Stimulated activated CD4-positive, alpha-beta T cell treated with anti-CD3 and anti-CD28 coated beads, Interleukin-15, amount 100 ng/mL, for 1 hour (primary cell): ENCODE measurements at places on chromosomes 16 and 17.

GRCh38 chr17:77929871-77930436 lies 28.5 kb upstream of the TNRC6C start:
- DNase-seq, result no peak

DNA sequence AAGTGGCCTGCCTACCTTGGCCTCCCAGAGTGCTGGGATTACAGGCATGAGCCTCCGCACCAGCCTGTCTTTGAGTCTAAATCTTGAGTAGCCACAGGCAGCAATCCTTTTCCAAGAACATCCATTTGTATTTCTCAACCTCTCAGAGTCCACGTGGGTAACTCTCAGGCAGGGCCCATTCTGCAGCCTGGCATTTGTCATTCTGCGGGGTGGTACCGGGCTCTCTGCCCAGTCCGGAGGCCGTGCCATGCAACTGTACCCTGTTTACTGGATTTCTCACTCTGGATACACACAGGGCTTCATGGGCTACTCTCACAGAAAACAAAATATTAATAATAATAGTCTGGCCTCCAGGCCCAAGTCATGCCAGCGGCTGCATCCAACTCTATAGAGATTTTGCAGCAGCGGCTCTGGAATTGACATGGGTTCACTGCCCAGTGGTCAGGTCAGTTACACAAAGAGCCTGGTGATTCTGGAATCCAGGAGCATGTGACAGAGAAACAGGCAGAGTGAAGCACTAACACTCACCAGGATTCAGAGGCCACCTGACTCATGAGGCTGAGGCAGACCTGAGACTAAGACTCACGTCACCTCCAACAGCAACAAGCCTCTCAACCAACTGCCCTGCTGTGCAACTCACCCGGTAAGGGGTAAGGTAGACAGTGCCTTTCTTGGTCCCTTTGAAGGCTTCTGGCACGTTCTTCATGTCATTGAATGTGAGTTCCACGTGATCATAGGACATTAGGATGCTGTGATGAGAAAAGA lies 4.0 kb downstream of the WBP2 start:
- no peak for DNase-seq

- DNase-seq, result peak; percentile 30
Measured at GRCh38 chr16:8660841-8661301, 13.5 kb upstream of the ABAT start.

DNA sequence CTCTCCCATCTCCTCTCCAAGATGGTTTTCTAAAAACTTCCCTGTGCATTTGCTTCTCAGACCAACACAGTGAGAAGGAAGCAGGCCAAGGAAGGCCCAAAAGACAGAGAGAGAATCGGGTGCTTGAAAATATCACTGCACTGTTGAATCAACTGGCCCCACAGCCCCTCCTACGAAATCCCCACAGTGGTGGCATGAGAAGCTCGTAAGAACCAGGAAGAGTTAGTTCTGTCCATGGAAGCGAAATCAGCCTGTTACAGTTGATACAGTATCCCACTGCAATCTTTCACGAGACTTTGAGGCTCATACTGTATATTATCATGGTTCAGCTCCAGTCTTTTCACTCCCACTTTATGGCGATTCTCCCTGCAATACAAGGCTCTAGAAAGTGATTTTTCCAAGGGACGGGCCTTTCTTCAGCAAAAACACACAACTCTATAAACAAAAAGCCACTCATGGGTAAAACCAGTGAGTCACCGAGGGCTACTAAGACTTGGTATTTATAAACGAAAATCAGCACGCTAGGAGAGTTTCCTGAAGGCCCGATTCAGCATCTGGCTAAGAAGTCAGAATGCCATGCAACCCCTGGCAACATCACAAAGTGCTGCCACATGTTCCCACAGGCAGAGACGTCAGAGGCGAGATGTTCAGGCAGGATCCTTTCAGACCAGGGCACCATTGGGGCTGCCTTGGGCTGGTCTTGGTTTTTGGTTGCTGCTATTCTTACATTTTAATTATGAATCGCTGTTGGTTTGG lies 185.7 kb downstream of the IRX5 start:
- no peak for DNase-seq

GRCh38 chr17:15893658-15894024 lies 51.3 kb upstream of the ADORA2B start:
- DNase-seq, result no peak

DNA sequence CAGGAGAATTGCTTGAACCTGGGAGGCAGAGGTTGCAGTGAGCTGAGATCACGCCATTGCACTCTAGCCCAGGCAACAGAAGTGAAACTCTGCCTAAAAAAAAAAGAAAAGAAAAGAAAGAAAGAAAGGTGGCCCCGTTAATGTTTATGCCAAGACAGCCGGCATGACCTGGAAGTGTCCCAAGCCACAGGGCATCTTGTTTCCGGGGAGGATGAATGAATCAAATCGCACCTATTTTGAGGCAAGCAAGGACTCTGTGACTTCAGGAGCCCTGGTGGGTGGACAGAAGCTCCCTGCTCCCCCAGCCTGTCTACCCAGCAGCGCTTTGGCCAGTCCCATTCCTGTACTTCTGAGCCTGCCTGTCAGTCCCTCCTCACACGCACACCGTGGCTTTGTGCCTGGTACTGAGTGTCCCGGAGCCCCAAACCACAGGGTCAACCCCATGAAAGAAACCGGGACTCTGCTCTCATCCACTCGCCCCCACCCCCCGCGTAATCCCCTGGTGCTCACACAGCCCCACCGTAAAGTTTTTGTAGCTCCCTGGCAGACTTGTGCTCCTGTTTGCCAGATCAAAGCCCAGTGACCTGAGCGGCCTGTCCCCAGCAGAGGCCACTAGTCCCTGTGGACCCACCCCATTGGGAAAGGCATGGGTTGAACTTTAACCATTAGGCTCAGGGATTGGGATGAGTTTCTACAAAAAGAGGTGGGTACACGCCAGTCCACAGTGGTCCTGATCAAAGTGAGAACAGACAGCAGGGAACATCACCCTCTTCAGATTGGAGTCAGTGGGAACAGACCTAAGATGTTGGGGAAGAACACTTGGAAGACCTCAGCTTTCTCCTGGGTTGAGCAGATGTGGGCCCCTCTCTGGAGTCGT lies 19.3 kb downstream of the CD2BP2 start:
- no peak for DNase-seq

- no peak for DNase-seq
Measured at GRCh38 chr17:633641-634101, 81.0 kb downstream of the VPS53 start.

DNA sequence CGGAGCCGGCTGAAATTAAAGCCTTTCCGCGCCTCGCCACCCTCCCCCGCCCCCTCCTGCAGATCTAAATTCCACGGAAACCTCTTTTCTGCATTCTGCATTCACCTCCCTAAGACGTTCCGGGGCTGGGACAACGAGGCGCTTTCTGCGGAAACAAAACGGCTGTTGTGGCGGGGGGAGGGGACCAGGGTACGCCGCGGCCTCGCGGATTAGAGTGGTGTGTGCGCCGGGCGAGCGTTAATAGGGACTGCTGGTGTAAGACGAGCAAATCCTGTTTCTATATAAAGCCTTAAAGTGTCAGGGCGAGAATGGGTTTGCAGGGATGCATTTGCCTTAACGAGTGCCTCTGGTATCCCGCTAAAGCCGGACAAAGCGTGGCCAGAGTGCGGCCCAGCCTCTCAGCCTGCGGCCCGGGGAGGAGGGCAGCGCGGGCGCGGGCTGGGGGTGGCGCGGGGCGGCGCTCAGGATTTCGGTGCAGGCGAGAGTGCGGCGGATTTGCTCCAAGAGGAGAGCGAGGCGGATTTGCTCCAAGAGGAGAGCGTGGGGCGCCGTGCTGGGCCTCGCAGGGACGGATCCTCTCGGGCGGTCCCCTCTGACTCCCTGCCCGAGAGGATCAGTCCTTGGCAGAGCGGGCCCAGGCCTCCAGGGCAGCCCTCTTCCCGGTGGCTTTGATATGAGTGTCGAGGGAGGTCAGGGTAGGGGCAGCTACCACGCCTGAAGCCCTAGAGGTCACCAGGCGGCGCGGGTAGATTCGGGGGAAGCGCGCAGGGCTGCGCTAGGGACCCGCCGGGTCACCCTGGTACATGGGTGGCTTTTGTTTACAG lies 5.1 kb downstream of the BAHCC1 start:
- no peak for DNase-seq

GRCh38 chr16:2950773-2951172 lies 13.3 kb upstream of the KREMEN2 start:
- DNase-seq, result no peak

GRCh38 chr17:64340557-64340956 lies 50.1 kb downstream of the PECAM1 start:
- DNase-seq, result no peak

GRCh38 chr17:82648742-82649331 lies 593 bp upstream of the WDR45B start:
- peak; percentile 6 for DNase-seq

- DNase-seq, result peak; percentile 53
Measured at GRCh38 chr17:60036796-60037677, 41.7 kb downstream of the HEATR6 start.

GRCh38 chr17:77803726-77804125 lies 154.8 kb upstream of the TNRC6C start:
- DNase-seq, result no peak

GRCh38 chr16:84054271-84054670 lies 11.7 kb upstream of the SLC38A8 start:
- no peak for DNase-seq

- DNase-seq, result no peak
Measured at GRCh38 chr16:71473891-71474290, 11.8 kb upstream of the ZNF23 start.

DNA sequence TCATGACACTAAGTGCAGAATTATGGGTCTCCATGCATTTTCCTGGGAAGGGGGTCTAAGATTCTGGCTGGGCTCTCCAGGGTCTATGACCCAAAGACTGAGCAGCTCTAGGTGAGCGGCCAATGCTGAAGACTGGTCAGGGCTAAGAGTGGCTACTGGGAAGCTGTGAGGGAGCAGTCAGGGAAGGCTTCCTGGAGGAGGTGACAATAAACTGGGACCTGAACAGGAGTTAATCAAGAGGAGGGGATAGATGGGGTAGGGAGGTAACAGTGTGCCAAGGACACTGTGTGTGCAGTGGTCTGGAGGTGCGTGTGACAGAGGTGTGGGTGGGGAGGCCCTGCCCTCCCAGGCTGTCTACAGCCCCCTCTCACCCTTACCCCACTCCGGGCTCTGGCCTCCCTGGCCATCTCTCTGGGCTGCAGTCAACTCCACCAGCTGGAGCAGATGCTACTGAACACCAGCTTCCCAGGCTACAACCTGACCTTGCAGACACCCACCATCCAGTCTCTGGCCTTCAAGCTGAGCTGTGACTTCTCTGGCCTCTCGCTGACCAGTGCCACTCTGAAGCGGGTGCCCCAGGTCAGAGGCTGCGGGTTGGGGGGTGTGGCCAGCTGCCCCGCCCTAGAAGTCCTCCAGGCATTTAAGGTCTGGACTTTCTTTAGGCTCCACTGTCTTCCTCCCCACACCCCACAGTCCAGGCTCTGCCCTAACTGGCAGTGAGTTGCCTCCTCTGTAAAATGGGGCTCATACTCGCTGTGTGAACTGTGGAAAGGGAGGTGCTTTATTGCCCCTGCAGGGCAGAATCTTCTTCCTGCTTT lies 20.4 kb downstream of the ADGRG5 start:
- DNase-seq, result no peak

DNA sequence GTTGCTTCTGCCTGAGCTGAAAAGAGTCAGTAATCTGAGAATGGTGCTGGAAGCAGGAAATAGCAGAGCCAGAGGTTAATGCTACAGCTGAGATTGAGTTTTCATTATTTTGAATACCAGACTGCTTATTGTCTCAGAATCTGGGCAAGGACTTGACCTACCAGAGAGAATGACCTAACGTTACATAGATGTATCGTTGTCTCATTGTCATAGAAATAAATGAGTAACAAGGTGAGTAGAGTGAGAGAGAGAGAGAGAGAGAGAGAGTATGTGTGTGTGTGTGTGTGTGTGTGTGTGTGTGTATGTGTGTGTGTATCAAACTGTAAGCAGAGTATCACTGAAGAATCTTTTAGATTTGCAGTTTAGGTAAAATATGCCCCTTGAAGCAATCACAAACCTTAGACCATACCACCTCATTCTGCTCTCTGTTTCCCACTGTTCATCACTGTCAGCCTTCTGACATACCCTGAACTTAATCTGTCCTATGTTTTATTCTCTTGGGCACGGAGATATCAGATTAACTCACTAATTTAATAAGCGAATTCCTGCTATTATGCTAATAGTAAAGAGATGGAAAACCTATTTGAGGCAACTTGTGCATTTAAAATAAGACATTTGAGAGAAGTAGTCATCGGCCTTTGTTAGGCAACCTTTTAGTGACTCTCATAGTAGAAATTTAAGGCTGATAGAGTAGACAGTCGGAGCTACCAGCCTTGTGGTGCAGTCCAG lies 87.8 kb downstream of the CYB561 start:
- DNase-seq, result no peak

DNA sequence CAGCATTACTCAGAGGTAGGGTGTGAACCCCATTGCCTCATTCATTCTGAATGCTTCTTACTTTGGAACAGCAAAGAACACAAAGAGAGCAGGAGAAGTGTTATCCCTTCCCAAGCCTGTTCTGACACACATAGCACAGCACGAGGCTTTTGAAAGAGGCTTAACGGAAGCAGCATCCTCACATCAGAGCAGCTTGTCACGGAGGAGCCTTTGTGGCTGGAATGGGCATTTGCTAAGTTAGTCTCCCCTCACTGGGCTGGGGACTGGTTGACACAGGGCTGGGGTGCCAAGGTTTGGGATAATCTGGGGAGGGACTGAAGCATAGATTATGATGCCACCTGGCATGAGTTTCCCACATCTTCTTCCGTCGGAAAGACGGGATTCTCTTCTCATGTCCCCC lies 167.5 kb upstream of the DNAH9 start:
- no peak for DNase-seq

DNA sequence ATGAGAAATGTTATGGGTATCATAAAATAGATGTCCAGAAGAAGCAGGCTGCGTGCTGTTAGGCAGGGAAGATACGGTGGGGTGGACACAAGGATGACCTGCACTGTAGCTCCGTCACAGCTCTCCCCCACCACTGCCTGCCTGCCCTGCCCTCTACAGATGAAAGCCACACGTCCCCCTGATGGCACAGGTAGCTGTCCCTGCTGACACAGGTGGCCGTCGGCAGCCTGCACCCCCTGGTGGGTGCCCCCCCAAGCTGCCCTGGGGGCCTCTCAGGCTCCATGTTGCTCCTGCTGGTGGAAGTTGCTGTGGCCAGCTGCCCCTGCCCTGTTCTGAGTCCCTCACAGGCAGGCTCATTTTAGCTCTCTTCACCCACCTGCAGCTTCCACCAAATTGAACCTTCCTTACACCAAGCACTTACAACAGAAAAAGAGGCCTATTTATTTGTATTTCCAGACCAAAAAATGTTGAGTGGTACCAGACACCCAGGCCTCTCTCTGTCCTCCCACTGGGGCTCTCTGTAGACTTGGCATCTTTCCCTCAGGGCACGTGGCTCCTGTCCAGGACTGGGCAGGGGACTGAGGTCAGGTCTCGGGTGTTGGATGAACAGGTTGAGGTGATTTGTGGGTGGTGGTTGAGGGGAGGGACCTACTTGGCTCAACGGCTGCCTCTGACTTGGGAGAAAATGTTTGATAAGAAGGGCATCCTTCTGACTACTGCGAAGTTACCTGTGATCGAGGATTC lies 50.1 kb upstream of the CACNG5 start:
- no peak for DNase-seq
